ENCODE measurements at places on chromosomes 4 and X. TPM values are rescaled to one million over a fixed set of nuclear protein-coding genes. Genes with fewer than 3 reads are reported as not detected.

GRCh38 chr4:79022529-79022928 lies 83.3 kb upstream of the PAQR3 start:
- no peak for DNase-seq

DNA sequence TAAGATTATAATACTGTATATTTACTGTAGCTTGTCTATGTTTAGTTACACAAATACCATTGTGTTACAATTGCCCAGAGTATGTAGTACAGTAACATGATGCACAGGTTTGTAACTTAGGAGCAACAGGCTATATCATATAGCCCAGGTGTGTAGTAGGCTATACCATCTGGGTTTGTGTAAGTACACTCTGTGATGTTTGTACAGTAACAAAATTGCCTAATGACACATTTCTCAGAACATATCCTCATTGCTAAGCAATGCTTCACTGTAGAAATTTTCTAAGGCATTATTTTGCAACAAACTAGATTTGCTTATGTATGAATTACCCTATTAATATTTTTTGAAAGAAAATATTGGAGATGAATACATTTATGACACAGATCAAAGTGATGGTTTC lies 1390.9 kb downstream of the C4orf33 start:
- DNase-seq: no peak

- no peak for DNase-seq
Measured at GRCh38 chr4:38674258-38675144, 10.5 kb downstream of the KLF3 start.

GRCh38 chrX:12330841-12331240 lies 192.6 kb downstream of the FRMPD4 start:
- peak; percentile 40 for DNase-seq

KLKB1 gene
- total RNA-seq: not detected
